Stimulated activated CD8-positive, alpha-beta memory T cell treated with anti-CD3 and anti-CD28 coated beads, Interleukin-2, amount 100 ng/mL, for 1 hour (primary cell): ENCODE measurements at places on chromosomes 1 and 21.

DNA sequence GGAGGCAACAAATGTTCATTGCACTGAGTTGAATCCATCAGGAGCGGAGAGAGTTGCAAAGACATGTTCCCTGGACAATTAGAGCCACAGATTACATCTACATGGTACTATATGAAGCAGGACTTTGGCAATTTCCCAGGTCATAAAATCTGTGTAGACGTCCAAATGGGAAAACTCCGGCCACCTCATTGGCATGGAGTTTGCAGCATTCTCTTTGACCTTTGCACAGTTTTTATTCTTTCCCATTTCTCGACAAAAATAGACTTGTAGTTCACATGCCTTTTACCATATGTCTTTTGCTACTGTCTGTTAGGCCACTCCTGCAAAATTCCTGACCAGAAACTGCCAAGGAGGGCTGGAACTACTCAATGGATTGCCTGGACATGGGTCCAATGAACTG is 48.2 kb downstream of the UBE2T start:
- DNase-seq, result no peak

GRCh38 chr1:80211691-80212380 is 1205.3 kb upstream of the ADGRL4 start:
- no peak for DNase-seq

- no peak for DNase-seq
Observed at GRCh38 chr21:18252256-18252655, 7.6 kb downstream of the CHODL start.

DNA sequence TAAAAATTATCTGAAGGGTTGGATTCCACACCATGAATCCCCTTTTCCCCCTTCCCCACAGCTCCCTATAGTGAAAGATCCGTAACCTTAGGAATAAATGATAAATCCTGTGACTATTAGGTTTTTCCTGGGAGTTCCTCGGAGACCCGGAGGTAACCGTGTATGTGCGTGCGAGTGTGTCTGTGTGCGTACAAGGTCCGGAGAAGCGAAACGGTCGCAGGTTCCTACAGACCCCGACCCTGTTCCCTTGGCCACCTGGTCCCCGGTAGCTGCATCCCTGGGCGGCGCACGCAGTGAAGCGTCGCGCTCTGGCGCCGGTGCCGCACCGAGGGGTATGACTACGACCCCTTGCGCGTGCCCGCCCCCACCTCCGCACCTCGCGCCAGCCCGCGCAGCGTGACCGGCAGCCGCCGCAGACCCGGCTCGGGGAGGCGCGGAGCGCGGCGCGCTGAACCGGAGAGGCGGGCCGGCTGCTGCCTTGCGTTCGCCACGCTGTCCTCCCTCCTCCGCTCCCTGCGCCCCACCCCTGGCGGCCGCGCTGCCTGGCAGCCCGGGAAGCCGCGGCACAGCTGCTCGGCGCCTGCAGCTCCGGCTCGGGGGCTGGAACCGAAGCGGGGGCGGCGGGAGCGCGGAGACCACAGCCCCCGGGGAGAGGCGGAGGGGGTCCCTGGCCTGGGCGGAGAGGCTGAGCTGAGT is at the start of gene AK5:
Gene AK5, plus strand, starts transcription at position 529 of the 696 bp plus-strand sequence. CDS start 295 bp downstream, outside the sequence.
- DNase-seq, result peak; percentile 24

DNA sequence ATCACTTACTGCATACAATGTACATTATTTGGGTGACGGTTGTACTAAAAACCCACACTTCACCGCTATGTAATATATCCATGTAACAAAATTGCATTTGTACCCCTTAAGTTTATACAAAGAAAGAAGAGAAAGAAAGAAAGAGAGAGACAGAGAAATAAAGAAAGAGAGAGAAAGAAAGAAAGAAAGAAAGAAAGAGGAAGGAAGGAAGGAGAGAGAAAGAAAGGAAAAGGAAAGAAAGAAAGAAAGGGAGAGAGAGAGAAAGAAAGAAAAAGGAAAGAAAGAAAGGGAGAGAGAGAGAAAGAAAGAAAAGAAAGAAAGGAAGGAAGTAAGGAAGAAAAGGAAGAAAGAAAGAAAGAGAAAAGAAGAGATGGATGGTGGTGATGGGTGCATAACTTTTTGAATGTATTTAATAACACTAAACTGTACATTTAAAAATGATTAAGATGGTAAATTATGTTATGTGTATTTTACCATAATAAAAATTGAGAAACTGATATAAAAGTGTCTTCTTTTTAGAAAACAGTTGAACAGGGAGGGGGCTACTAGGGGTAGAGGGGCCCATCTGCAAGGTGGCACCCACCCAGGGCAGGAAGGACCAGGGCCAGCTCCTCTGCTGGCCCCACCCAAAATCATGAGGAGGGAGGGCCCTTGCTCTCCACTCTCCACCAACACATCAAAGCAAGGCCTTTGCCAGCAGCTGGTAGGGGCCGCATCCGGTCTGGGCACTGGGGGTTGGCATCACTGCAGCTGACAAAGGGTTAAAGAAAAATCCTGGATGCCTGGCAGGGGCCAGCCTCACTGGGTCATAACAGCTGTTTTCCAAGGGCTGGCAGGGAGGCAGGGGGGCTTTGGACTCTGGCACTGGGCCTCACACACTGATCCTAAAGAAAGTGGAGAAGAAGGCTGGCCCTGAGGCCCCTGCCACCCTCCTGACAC is 153.9 kb upstream of the EDN2 start:
- DNase-seq, result no peak

GRCh38 chr1:100187912-100188311 is 9.9 kb upstream of the LRRC39 start:
- DNase-seq, result no peak

- no peak for DNase-seq
Observed at GRCh38 chr1:3799976-3800685, 3.8 kb upstream of the LRRC47 start.

GRCh38 chr1:3372317-3372716 is 82.1 kb upstream of the ARHGEF16 start:
- no peak for DNase-seq

- no peak for DNase-seq
Observed at GRCh38 chr1:65308781-65309303, 501 bp upstream of the DNAJC6 start.

- no peak for DNase-seq
Observed at GRCh38 chr1:174818014-174818616, 181.6 kb upstream of the CACYBP start.

DNA sequence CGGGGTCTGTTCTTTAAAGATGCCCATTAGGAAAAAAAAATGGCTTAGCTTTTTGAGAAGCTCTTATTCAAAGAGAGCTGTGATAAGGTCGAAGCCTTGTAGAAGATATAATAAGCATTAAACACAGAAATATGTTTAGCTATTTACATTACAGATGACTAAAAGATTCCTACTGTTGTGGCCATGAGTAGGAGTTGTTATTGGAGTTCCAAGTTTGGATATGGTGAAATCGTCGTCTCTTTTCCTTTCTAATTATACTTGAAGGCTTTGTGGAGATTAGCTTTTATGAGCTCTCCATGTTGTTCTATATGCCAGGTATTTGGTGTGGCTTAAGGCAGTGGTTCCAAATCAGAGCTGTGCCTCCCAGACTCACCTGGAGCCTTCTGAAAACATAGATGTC is 79.9 kb upstream of the LAMC2 start:
- no peak for DNase-seq

DNA sequence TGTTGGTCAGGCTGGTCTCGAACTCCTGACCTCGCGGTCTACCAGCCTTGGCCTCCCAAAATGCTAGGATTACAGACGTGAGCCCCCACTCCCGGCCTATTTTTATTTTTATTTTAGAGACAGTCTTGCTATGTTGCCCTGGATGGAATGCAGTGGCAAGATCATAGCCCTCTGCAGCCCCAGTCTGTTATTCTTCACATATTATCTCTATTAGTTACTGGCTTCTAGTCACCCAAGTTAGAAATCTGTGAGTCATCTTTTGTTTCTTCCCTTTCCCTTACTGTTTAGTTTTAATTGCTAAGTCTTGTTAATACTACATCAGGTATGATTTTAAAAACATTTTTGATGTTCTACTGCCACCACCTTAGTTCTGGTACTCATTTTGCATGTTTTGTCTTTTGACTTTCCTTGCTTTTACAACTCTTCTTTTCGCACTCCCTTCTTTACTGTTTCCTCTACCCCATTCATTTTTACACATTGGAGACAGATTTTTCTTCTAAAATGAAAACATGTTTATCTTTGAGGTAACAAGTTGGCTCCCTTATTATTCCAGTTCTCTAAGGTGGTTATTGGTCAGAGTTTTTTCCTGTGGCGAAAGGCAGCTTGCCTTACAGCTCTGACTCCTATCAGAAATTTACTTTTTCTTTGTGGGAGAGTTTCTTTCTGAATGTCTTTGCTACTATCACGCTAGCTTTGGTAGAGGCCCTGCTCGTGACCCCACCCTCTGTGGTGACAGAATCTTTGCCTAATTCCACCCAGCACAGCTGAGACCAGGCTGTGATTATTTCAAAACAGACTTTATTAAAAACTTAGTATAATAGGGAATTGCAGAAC is 19.5 kb downstream of the ZMYM4 start:
- no peak for DNase-seq

DNA sequence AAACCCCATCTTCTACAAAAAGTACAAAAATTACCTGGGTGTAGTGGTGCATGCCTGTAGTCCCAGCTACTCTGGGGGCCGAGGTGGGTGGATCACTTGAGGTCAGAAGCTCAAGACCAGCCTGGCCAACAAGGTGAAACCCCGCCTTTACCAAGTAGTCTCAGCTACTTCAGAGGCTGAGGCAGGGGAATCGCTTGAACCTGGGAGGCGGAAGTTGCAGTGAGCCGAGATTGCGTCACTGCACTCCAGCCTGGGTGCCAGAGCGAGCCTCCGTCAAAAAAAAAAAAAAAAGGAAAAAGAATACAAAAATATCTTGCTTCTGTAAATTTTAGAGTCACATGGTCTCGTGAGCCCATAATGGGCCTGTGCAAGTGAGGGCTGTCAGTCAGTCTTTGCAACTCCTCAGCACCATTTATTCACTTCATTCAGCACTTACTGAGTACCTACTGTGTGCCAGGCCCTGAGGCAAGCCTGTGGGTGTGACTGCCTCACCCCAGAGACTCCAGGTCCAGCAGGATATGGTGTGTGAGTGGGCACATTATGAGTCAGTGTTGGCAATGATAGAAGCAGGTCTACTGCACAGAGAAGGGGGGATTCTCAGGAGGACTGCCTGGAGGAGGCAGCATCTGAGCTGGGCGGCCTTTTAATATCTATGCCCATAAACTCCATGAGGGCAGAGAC is 46.8 kb upstream of the TARDBP start:
- DNase-seq, result no peak

- no peak for DNase-seq
Observed at GRCh38 chr1:91768786-91769725, 116.9 kb downstream of the TGFBR3 start.
